ENCODE measurements at places on chromosomes 1 and 21.

GRCh38 chr1:93528412-93528811 lies 80.5 kb downstream of the FNBP1L start:
- no peak for DNase-seq

- DNase-seq = peak; percentile 63
Measured at GRCh38 chr21:39885119-39885848, 18.0 kb downstream of the PCP4 start.

GRCh38 chr21:44498280-44499210 lies 41.5 kb downstream of the KRTAP10-1 start:
- no peak for DNase-seq

GRCh38 chr1:111486431-111486830 lies 12.6 kb downstream of the C1orf162 start:
- DNase-seq = no peak

DNA sequence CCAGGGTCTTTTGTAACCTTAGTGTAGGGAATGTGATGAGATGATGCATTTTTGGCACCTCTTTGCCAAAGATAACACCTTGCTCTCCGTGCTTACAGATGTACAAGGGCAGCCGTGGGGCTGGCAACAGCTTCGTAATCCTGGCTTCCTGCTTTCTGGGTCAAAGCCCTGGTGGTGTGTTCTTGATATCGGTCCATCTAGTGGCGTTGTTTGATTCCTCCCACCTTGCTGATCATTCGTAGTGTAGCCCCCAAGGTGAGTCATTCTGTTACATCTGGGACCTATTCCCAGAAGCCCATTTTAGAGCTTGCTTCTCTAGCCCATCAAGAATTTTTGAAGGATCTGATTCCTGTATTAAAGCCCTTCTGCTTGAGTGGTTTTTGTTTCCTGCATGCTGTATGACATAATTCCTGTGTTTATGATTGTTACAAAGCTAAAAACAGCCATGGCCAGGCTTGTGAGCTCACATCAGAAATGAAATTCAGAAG lies 7.0 kb upstream of the CCT8 start:
- no peak for DNase-seq

DNA sequence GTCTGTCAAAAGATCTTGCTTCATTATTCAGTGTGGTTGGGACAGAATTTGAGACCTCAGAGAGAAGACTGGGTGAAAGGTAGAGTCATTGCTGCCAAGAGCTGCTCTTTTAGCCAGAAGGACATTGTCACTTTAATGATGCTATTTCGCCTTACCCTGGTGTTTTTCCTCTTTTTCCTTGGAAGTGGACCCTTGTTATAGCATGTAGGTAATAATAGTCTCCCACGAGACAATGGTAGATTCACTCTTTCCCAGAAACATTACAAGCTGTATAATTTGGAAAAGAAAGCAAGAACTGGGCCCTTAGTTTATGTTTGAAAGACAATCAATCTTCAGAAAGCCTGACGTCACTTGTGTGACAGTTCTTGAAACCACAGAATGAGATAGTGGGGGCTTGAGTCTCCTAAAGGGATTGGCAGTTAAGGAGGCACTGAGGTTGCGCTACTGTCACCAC lies 3.8 kb downstream of the SERTAD4 start:
- DNase-seq = no peak

GRCh38 chr1:31084782-31085569 lies 19.5 kb upstream of the PUM1 start:
- no peak for DNase-seq

DNA sequence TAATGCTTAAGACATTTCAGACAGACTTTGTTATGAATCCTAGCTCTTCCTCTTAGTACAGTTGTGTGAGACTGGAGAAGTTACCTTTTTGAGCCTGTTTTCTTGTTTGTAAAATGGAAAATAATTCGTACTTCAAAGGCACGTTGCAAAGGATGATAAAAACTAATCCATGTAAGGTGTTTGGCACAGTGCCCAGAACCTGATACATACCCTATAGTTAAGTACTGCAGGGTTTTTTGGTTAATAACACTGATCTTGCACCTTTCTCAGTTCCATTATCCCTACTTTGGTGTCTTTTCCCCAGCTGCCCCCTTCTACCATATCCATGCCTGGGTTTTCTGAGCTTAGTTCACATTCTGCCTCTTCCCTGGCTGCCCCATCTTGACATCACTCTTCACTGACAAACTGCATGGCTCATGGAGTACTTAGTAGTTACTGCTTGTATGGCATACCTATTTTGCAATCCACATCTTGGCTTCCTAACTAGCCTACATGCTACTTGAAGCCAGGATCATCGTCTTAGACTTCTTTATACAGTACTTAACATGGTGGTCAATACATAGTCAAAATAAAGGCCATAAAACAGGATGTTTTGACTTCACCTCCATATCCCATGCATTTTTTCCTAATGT lies 10.1 kb downstream of the CCDC185 start:
- DNase-seq = no peak

DNA sequence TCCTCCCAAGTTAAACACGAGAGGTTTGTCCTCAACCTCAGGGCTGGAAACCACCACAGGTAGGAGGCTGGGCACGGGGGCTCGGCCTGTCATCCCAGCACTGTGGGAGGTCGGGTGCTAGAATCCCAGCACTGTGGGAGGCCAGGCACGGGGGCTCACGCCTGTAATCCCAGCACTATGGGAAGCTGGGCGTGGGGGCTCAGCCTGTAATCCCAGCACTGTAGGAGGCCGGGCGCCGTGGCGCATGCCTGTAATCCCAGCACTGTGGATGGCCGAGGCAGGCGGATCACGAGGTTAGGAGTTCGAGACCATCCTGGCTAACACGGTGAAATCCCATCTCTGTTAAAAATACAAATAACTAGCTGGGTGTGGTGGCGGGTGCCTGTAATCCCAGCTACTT lies 6.7 kb upstream of the CDK11A start:
- no peak for DNase-seq

DNA sequence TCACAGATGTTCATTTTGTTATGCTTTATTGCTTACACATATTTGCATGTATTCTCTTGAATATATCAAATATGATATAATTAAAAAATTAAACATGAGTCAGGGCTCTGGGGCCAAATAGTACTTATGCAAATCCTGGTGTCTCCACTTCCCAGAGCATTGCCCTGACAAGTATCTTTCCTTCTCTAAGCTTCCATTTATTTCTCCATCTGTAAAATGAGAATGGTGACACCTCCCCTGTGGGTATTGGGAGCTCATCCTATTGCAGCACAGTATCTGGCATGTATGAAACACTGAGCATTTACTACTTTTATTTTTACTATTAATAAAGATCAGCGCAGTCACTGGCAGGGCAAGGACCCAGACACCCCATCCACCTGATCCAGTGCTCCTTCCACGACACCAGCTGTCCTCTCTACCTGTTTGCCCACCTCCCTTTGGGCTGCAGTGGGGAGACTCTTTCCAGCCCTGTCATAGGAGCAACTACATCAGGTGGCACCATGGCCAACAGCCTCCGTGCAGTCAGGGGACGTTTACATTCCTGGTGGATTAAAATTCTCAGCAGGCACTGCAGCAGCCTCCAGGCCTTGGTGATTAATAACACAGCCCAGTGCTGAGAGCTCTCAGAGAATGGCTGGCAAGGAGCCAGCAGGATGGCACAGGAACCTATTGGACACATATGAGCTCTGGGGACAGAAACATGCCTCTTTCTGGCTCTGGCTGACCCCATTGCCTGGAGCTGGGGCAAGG lies 113.0 kb downstream of the DMRTB1 start:
- peak; percentile 16 for DNase-seq

GRCh38 chr1:198903203-198903602 lies 264.4 kb downstream of the PTPRC start:
- peak; percentile 87 for DNase-seq

- DNase-seq = no peak
Measured at GRCh38 chr21:31132574-31133242, 94.4 kb upstream of the KRTAP19-8 start.

GRCh38 chr1:5494518-5494917 lies 497.7 kb downstream of the NPHP4 start:
- DNase-seq = peak; percentile 25

DNA sequence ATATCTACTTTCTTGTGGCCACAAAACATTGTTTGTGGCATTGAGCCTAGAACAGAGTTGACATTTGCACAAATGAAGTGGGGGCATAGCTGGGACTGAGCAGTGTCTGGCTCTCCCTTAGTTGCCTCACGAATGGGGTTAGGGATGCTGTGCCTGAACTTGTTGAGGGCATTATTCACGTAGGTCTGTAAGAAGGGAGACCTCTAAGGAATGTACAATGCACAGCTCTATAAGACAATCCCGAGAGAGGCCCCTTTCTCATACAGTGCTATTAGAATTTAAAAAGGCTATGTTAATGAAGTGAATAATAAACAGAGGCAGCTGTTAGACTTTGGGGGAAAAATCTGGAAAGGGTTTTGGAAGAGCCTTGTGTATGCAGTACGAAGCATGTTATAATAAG lies 118.4 kb upstream of the DEPDC1 start:
- DNase-seq = no peak

DNA sequence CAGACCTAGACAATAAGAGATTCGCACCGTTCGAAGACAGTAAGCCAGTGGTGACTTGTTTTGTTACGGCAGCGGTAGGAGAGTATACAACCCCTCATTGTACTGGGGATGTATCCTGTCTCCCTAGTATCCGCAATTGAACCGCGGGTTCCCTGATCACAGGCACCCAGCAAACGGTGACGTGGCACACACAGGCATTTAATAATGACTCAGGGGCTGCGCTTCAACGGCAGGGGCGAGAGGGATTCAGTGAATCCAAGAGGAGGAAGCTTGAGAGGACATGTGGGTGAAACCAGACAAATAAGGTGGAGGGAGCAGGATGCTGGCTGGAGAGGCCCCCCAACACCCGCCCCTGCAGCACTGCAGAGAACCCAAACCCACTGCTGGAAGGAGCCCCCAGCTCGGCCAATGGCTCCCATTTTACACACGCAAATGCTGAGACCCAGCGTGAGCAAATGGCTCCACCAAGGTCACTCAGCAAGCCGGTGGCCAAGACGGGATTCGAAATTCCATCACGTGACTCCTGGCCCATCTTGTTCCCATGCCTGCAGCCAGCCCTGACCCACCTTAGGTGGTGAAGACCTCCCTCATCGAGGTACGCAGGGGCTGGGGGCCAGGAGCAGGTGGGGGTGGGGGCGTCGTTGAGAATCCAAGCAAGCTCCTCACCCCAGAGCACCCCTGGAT lies 149.9 kb downstream of the SYF2 start:
- DNase-seq = no peak

GRCh38 chr1:232765542-232765941 lies 39.7 kb upstream of the MAP10 start:
- no peak for DNase-seq

- no peak for DNase-seq
Measured at GRCh38 chr1:115888976-115889375, 48.0 kb upstream of the NHLH2 start.

DNA sequence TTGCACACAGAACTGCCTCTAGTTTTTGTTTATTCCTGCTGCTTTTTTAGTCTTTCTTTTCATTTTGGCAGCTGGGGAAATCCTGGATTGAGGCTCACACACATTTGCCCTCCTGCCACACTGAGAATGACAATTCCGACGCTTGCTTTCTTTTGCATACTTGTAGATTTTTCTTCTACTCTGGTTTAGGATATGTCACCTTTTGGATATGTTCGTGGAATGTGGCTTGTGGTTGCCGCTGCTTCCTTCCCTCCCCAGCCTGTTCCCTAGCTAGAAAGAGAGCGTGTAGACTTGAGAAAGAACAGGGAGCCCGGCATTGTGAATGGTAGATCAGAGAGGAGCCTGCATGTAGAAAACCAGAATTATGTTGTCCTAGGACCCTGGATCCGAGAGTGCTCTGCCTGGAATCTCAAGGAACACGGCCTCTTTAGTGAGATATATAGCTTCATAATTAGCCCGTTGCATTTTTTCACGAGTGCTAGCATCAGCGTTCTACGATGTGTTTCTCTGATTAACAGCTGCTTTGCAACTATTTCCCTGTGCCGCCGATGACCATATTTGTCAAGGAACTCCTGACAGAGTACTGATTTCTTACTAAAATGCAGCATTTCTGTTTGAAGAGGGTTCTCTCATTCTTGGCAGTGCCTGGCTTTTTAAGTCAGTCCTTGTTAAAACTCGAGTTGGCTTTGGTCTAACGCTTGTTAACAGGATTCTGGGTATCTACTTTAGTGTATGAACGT lies 56.2 kb downstream of the PEX14 start:
- DNase-seq = no peak

GRCh38 chr1:85463731-85464496 lies 1.0 kb downstream of the DDAH1 start:
- DNase-seq = peak; percentile 19

GRCh38 chr1:173478094-173478674 lies 1.0 kb downstream of the PRDX6 start:
- DNase-seq = peak; percentile 33

- no peak for DNase-seq
Measured at GRCh38 chr1:175683491-175684298, 59.7 kb downstream of the TNR start.

GRCh38 chr1:95742591-95743089 lies 508.6 kb downstream of the RWDD3 start:
- DNase-seq = no peak

DNA sequence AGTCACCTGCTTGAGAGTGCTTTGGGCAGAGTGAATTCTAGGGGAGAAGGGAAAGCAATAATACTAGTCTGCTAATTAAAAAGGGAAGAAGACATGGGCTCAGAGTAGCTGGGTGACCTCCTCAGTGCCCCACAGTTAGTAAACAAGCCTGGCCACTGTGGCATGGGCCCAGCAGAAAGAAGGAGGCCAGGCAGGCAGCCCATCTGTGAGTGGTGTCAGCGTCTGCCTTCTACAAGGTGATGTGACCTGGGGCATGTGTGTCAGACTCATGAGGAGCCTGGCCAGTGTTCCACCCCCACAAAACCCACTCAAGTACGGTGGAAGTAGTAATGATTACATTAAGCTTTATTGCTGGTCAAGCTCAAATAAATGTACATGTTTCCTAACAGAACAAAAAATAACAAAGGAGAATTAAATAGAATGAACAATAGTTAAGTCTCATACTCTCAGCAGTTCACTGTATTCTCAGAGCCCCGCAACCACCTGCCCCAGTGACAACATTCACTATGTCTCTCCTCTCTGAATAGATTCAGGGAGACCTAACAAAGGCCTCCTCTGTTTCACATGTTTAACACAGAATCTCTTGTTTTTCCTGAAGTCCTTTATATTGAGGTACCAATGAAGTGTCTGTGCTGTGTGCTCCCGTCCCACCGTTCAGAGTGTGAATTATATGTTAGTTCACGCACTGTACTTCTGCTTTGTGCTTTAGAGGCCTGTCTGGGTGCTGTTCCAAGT lies 32.5 kb downstream of the SLC22A15 start:
- DNase-seq = peak; percentile 88

DNA sequence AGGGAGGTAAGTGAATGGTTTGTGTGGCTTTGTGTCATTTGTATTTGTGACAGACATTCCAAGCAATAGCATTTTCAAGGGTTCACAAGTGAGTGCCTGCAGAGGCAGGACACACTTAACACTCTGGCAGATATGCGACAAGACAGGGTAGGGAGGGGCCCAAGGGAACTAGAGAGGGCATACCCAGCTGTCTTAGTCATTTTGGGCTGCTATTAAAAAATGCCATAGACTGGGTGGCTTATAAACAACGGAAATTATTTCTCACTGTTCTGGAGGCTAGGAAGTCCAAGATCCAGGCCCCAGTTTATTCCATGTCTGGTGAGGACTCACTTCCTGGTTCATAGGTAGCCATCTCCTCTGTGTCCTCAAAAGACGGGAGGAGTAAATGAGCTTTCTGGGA lies 137.4 kb downstream of the FGGY start:
- DNase-seq = no peak
